ENCODE measurements at places on chromosomes 4 and X.

DNA sequence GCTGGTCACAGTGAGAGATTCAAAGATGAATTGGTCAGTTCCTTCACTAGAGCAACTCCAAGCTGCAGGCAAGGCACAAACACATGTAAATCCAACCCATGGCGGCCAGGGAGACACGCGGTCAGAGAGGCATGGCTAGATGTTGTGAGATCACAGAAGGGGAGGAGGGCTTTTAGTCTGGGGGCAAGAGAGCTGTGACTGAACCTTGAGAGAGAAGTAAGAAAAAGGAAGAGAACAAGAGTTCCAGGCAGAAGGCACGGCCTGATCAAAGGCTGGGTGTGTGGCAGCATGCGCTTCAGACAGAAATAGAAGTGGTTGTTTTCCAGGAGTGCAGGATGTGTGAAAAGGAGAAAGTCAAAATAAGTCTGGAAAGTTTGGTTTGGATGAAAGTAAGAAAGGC, 15.9 kb downstream of the CCDC149 start:
- no peak for DNase-seq

GRCh38 chr4:3114377-3114776, 39.9 kb downstream of the HTT start:
- no peak for DNase-seq

DNA sequence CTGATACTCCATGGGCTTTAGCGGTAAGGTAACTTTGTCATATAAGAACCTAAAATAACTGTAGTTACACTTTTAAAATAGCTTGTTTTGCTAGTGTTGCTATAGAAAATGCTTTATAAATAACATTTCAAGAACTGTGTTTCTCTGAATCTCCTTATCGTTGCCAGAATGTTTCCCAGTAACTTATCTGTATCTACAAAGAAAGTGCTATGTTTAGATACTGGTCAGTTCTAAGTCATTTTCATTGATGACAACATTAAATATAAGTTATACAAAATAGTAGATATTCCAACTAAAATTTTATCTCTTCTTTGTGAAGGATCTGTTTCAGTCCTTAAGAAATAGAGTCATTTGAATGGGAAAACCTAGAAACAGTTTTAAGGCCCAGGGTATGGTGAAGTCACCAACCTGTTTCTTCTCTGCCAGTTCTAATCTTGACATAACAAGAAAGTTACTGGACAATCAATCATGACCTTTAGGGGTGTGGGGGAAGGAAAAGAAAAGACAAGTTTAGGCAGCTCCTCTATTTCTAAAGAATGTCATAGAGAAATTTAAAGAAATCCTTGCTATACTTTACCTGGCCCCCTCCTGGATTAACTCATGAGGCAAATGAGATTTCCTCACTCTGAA, 425.9 kb downstream of the RPA4 start:
- DNase-seq: no peak

DNA sequence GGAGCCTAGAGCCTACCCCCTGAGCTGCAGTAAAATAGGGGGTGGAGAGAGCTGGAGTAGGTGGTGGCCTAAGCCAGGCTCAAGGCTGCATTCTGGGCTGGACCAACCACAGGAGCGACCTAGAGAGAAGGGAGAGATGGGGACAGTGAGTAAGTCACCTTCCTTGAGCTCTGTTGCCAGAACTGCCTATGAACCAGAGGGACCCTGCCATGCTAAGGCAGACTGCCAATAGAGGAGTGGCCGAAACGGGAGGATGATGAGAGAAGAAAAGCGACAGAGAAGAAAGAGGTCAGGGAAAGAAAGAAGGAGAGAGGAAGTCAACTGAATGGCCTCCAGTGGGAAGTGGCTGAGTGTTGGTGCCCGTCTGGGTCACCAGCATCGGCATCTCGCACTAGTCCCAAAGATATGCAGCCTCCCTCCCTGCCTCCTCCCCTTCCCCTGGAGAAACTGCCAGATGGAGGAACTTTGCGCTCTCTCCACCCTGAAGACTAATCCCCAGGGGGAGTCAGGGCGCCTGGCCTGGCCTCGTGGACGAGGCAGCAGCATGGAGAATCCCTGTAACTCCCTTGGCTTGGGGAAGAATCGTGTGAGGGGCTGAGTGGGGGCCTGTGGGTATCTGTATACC, 28.8 kb downstream of the ELF4 start:
- DNase-seq: no peak

DNA sequence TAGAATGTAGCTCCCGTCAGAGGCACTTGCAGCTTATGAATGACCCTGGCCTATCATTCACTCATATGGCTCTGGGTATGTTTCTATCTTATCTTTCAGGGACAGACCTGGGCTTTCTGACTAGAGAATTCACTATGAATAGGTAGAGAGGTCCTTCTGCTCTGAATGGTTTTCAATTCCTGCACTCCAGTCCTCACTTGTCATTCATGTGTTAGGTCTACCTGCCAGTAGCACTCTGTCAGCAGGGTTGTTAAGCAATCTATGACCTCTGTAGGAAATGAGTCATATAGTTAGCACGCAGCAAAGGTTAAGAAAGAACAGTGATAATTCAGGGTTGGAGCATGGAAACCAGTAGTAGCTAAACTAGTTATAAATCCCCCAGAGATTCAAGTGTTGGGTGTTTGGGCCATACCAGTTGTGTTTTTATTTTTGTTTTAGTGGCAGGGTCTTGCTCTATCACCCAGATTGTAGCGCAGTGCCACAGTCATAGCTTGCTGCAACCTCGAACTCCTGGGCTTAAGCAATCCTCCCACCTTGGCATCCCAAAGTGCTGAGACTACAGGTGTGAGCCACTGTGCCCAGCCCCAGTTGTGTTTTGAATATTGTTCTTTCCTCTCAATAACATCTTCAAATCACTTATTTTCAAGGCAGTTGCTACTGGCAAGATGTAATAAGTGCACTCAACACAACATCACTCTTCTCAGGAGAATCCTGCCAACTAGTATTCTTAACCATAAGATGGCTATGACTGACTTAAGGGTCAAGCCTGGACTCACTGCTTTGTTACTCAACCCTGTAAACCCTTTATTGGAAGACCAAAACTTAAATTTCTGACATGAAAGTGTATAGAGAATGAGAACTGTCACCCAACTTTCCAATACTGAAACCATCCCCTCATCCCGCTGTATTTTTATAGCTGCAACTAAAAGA, 25.1 kb downstream of the ARL13A start:
- DNase-seq: no peak

GRCh38 chrX:30812326-30812725, 76.7 kb downstream of the TAB3 start:
- DNase-seq: peak; percentile 30

GRCh38 chr4:109969919-109970318, 57.2 kb downstream of the EGF start:
- DNase-seq: peak; percentile 95

DNA sequence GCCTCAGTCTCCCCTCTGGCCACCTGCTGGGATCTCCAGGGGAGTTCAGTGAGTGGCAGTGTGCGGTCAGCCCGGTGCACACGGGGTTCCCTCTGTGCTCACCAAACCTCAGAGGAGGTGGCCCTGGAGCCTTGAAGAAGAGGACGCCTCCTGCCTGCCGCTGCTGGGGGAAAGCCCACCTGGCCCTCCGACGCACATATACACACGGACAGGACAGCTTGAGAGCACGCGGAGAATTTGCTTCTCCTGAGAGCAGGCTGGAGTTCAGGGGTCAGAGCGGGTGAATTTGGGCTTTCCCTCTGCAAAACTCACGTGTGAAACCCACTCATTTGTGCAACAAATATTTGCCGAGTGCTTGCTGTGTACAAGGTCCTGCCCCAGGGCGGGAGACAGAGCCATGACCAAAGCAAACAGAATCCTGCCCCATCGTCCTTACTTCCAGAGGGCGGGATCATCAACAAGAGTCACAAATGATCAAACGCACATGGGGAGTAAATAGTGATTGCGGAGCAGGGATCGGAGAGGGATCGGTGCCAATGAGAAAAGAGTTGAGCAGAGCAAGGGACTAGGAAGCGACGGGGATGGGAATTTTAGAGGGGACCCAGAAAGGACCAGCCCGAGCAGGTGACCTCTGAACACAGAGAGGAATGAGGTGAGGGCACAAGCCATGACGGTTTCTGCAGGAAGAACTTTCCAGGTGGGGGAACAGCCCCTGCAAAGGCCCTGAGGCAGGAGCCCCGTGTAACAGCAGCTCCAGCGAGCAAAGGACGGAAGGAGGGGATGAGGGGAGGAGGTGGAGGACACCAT, 17.6 kb downstream of the BLOC1S4 start:
- no peak for DNase-seq

DNA sequence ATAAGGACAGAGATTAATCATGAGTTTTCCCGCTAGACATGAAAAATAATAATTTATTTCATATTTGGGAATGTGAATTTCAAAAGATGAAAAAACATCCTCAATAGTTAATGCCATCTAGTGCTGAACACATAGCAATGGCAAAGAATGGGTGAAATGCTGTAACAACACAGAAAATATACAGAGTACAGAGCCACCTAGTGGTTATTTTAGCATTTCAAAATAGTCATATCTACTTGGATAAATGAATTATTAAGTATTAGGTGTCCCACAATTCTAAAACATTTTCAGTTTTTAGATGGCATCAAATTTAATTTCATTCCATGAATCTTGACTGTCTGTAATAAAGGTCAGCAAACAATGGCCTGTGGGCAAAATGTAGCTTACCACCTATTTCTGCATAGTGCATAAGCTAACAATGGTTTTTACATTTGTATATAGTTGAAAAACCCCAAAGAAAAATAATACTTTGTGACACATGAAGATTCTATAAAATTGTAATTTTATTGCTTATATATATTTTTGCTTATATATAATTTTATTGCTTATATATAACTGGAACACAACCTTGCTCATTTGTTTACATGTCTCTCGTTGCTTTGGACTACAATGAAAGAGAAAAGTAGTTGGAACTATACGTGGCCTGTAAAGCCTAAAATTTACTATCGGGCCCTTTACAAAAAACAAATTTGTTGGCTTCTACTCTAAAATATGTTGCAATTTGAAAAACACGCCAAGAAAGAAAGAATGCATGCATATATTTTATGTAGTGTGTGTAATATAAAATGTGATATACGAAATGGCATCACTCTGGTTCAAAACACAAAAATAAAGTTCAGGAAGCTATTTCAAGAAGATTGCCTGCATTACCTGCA, 99.1 kb upstream of the FAM47C start:
- DNase-seq: peak; percentile 58

- no peak for DNase-seq
These were observed 18.3 kb downstream of the SLC39A8 start for GRCh38 chr4:102326951-102327350.

GRCh38 chr4:79209822-79210635, 115.8 kb downstream of the NAA11 start:
- peak; percentile 100 for DNase-seq

GRCh38 chr4:159162576-159162975, 59.7 kb downstream of the RAPGEF2 start:
- no peak for DNase-seq

DNA sequence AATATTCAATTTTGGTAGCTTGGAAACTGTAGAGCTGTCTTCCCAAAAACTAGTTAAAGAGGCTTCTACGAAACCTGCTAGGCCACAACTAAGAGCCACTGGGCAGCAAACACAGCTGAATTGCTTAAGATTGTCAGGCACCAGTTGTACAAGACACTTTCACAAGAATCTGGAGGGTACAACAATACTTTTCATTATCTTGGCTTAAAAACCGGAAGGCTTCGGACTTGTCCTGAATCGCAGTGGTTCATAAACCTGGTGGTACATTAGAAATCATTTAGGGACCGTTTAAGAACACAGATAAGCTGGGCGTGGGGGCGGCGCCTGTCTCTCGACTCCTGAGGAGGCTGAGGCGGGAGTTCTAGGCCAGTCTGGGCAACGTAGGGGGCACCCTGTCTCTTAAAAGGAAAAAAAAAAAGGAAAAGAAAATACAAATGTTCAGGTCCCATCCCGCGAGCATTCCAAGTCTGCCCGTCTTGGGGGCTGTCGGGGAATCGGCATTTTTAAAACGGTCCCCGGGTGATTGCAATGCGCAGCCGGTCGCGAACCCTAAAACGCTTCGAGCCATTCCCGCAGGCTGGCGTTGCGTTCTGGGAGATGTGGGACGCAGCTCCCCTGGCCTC, 763 bp downstream of the PYURF start:
- peak; percentile 62 for DNase-seq

DNA sequence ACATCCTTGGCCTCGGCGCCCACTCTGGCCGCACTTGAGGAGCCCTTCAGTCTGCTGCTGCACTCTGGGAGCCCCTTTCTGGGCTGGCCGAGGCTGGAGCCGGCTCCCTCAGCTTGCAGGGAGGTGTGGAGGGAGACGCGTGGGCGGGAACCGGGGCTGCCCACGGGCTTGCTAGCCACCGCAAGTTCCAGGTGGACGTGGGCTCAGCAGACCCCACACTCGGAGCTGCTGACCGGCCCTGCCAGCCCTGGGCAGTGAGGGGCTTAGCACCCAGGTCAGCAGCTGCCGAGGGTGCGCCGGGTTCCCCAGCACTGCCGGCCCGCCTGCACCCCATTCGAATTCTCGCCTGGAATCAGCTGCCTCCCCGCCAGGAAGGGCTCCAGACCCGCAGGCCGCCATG, 1892.3 kb upstream of the PCDH7 start:
- no peak for DNase-seq

GRCh38 chrX:13741695-13742094, 7.1 kb downstream of the OFD1 start:
- no peak for DNase-seq

- DNase-seq: no peak
These were observed 2.2 kb downstream of the PLXNA3 start for GRCh38 chrX:154460326-154460725.

GRCh38 chr4:138909587-138909986, 106.0 kb upstream of the NOCT start:
- no peak for DNase-seq

- DNase-seq: no peak
These were observed 494.6 kb upstream of the ATOH1 start for GRCh38 chr4:93334003-93334402.

GRCh38 chrX:68721991-68722860, 74.8 kb downstream of the STARD8 start:
- DNase-seq: no peak

DNA sequence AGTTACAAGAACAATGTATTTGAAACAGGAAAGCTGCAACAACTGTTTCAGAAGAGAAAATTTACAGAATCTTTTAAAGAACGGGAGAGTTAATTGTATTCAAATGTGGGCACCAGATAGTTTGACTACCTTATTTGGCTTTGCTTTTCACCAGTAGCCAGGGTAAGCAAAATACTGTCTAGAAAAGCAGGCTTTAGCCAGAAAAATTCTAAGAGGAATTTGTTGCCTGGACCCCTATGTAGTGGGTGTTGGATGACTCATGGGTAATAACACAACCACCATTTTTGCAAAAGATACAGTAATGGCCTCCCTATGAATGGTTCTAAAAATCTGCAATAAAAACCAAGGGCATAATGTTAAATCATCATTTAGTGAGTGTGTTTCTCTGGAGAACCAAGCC, 233.4 kb upstream of the ANXA3 start:
- DNase-seq: no peak

GRCh38 chr4:40992472-40993295, 221.7 kb downstream of the APBB2 start:
- peak; percentile 96 for DNase-seq

Data from Kasumi-1 (cell line).